ENCODE measurements at places on chromosomes 16 and 17.
A peak's percentile ranks its signal among the peaks of the same experiment; 100 is the strongest.

DNA sequence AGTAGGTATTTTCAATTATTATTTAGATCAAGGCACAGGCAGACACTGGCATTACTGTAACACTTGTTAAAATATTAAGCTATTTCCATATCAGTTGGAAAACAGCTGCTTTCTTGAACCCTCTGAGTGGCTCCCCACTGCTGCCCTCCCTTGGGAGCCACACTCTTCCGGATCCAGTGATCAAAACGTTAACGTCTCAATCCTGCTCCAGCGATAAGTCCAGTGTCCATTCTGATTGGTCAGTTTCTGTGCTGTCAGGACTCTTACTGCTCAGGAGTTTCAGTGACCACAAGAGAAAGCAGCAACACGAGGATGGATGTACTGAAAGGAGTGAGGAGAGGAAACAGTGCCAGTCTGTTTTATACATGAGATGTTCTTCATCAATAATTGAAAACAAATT lies 13.8 kb upstream of the ZKSCAN2 start:
- DNase-seq, result no peak

DNA sequence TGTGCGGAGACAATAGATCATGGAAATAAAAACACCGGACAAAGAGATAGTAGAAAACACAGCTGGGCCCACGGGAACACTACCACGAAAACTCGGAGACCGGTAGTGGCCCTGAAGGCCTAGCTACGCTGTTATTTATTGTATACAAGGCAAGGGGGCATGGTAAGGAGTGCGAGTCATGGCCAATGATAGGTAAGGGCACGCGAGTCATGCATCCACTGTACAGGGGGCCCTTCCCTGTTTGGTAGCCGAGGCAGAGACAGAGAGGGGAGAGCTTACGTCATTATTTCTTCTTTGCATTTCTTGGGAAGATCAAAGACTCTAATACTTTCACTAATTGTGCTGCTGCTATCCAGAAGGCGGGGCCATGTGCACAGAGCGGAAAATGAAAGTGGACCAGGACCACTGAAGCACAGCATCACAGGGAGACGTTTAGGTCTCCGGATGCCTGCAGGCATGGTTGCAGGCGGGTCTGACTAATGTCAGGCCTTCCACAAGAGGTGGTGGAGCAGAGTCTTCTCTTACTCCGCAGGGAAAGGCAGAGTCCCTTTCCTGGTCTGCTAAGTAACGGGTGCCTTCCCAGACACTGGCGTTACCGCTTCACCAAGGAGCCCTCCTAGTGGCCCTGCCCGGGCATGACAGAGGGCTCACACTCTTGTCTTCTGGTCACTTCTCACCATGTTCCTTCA lies 74.4 kb upstream of the ARL4D start:
- DNase-seq, result no peak

- DNase-seq, result peak; percentile 63
Measured at GRCh38 chr17:77501101-77501566, 360.4 kb downstream of the SEC14L1 start.

GRCh38 chr16:85839681-85840240 lies 40.3 kb downstream of the COX4I1 start:
- peak; percentile 51 for DNase-seq
